Activated T-cell treated with anti-CD3 and anti-CD28 coated beads for 48 hours (primary cell): ENCODE measurements at places on chromosomes 6 and 20.

DNA sequence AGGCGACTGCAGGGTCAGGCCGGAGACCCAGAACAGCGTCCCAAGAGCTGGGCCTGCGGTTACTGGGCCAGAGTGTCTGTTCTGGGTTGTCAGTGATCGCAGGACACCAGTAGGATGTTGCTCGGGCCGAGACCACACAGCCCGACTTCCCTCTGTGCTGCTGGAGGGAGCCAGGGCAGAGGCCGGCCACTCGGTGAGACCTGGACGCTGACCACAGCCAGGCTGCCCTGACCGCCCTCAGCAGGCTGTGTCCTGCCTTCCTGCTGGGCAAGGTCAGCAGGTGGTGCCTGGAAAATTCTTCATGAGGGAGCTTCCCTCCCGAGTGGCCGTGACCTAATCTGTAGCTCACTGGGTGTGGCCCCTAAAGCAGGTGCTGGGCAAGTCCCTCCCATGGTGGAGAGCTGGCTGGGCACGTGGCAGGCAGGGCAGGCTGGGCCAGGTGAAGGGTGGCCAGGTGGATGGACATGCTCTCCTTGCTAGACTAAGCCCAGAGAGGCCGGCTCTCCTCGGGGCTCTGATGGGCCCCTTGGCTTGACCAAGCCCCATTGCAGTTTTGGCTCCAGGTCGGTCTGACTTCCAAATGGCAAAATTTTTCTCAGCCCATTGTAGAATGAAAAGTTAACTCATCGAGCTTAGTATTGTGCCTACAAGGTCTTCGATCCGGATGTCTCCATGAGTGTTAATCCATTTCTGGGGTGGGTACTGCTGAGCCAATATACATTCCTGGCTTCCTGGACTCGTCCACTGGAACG is 1.9 kb downstream of the SLCO4A1 start:
- no peak for DNase-seq

DNA sequence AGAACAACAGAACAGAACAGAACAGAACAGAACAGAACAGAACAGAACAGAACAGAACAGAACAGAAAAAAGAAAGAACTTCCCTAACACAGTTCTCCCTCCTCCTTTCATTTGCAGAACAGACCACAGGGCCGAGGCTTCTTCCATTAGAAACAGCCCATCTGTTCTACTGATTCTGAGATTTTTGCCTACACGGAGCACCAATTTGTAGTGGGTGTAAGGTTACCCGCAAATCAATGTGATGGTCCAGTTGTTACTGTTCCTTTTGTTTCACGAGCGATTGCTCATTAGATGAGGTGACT is 734 bp upstream of the OGFRL1 start:
- no peak for DNase-seq

GRCh38 chr20:22491194-22491505 is 93.2 kb downstream of the FOXA2 start:
- no peak for DNase-seq

DNA sequence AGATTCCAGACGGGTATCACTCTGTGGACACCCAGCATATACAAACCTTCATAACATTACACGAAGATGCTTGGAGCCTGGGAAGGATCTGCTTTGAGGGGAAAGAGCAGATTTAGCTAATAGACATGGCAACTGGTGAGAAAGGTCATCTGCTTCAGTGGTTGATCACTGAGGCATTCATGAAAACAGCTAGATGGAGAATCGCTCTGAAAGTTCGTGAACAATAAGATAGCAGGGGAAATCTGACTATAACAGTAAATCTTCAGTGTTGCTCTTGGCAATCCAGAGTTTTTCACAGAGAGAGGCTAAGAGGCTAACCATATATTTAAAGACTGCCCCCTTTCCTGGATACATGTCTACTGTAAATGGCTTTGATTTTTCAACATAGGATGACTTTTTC is 245.3 kb downstream of the FARS2 start:
- no peak for DNase-seq

DNA sequence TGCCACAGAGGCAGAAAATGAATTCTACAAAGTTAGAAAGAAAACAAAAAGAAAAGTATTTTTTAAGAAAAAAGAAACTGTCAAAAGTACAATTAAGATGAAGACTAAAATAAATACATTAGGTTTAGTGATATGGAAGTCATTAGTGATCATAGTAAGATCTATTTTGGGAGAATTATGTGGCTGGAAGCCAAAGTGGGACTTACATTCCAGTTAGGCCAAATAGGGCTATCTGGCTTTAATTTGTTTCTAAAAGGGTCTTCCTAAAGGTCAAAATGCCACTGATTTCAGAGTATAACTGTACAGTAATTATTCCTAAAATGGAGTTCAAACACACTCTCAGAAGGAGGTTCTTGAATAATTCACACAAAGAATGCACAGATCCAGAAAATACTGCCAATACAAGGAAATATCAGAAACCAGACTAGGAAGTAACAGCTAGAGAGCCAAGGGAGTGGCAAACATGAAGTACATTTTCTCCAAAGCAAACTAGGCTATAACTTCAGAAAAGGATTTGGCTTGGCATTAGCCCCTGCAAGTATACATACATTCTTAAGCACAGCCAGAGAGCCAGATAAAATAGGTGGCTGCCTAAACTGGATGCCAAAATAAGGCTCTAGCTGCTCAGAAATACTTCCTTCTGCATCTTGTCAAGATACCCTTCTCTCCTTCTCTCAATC is 45.3 kb downstream of the PDSS2 start:
- DNase-seq, result no peak

- DNase-seq, result no peak
Measured at GRCh38 chr20:19435821-19436220, 223.4 kb downstream of the SLC24A3 start.

GRCh38 chr20:47783828-47784598 is 1.3 kb downstream of the SULF2 start:
- DNase-seq, result no peak

DNA sequence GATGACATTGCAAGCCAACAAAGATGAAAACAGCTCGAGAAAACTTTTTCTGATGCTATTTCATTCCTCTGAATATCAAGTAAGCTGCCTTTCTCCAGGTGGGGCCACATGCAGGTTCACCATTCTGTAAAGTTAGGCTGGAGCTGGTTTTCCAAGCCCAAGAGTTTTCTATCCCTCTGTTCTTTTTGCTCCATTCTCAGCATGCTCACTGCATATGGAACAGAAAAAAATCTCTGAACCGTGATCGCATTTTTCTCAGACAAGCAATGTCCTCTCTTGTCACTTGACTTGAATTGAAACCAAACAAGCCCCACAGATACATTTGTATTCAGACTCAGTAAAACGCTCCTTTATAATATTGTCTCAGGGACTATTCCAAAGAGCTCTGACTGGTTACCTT is 451.6 kb downstream of the FRK start:
- DNase-seq, result no peak

GRCh38 chr20:58294497-58295455 is 14.7 kb upstream of the RAB22A start:
- no peak for DNase-seq

DNA sequence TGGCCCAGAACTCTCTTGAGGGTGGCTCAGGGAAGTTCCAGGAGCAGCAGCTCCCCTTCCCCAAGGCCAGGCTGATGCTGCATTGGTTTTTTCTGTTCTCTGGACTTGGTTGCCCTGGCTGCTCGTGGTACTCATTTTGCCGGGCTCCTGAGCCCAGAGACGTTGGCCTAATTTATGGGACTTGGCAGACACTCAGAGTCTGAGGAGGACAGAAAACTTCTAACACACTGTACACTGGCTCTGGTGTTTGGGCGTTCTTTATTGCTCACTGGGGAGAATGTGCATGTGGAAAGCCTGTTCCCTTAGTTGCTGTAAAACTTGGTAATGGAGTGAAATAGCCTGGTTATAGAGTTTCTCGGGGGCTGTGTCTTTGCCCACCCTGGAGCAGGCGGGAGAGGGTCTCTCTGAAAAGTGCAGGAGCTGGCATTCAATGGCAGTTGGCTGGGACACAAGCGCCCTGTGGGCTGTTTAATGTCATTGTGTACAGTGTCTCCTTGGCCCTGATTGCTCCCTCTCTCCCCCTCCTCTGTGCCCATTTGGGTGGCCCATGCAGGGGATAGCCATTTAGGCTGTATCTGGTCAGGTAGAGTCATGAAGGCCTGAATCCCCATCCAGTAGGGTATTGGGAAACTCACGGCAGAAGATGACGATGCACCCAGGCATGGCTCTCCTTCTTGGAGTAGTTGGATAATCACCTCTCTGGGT is 109.3 kb downstream of the CDC5L start:
- no peak for DNase-seq
